Esophagus (tissue), 2 donors: ENCODE measurements at places on chromosomes 5 and 9. TPM values are rescaled to one million over a fixed set of nuclear protein-coding genes. Genes with fewer than 3 reads are reported as not detected.

MEIKIN gene
- polyA plus RNA-seq, result not detected

CCL27 gene
- polyA plus RNA-seq, result 0.58 TPM

EIF4E1B gene
- polyA plus RNA-seq, result not detected

TMEFF1 gene
- not detected for polyA plus RNA-seq

NUTM2F gene
- polyA plus RNA-seq, result not detected

PCDHA9 gene
- 0.02 TPM for polyA plus RNA-seq

OGN gene
- 0.51 TPM for polyA plus RNA-seq

TXNDC8 gene
- not detected for polyA plus RNA-seq

ZNF618 gene
- 1.0 TPM for polyA plus RNA-seq

THBS4 gene
- polyA plus RNA-seq, result 0.71 TPM

ALDH7A1 gene
- 71.9 TPM for polyA plus RNA-seq

LCP2 gene
- polyA plus RNA-seq, result 2.4 TPM

SLC34A3 gene
- 1.6 TPM for polyA plus RNA-seq

ZNF454 gene
- polyA plus RNA-seq, result 0.40 TPM

GABBR2 gene
- under 0.01 TPM for polyA plus RNA-seq

SLC35D2 gene
- polyA plus RNA-seq, result 8.1 TPM

OR5C1 gene
- not detected for polyA plus RNA-seq

CCNJL gene
- polyA plus RNA-seq, result 0.59 TPM

PCDHGC3 gene
- 32.1 TPM for polyA plus RNA-seq

NNT gene
- 13.4 TPM for polyA plus RNA-seq

CDH18 gene
- not detected for polyA plus RNA-seq

SLC36A2 gene
- not detected for polyA plus RNA-seq

SLC6A18 gene
- not detected for polyA plus RNA-seq

OR1L8 gene
- polyA plus RNA-seq, result not detected

DOCK2 gene
- 0.86 TPM for polyA plus RNA-seq

COL5A1 gene
- 7.6 TPM for polyA plus RNA-seq

OSMR gene
- 4.6 TPM for polyA plus RNA-seq

SLC1A3 gene
- 16.1 TPM for polyA plus RNA-seq

SHC3 gene
- 0.19 TPM for polyA plus RNA-seq

B4GALT1 gene
- 26.0 TPM for polyA plus RNA-seq

PLK2 gene
- polyA plus RNA-seq, result 21.5 TPM

TUBB4B gene
- 578 TPM for polyA plus RNA-seq

CDC20B gene
- polyA plus RNA-seq, result not detected

UBE2B gene
- polyA plus RNA-seq, result 63.2 TPM

SLIT3 gene
- polyA plus RNA-seq, result 0.53 TPM

CCDC69 gene
- polyA plus RNA-seq, result 32.4 TPM

SPIN1 gene
- polyA plus RNA-seq, result 13.9 TPM

INIP gene
- 4.4 TPM for polyA plus RNA-seq

SLC45A2 gene
- not detected for polyA plus RNA-seq

FCN2 gene
- polyA plus RNA-seq, result 0.04 TPM

C1QTNF2 gene
- polyA plus RNA-seq, result 0.53 TPM

TMEM232 gene
- polyA plus RNA-seq, result 0.65 TPM
